ENCODE measurements at places on chromosomes 4 and X. TPM values are rescaled to one million over a fixed set of nuclear protein-coding genes. Genes with fewer than 3 reads are reported as not detected.

- DNase-seq: no peak
Measured at GRCh38 chr4:153706519-153706918, 22.4 kb downstream of the TLR2 start.

DNA sequence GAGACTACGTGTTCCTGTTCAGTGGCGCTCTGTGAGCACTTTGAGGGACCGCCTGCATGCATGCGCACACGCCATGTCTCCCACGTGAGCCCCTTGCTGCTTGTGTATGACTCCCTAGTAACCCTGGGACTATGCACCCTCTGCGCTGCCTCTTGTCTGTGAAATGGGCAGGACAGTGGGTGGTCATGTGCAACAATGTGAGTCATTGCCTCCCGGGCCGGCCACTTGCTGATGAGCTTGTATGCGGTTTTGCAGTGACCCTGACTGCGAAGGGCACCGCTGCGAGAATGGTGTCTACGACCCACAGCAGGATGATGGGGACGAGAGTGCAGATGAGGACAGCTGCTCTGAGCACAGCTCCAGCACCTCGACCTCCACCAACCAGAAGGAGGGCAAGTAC is 61.4 kb downstream of the TNIP2 start:
- no peak for DNase-seq

DNA sequence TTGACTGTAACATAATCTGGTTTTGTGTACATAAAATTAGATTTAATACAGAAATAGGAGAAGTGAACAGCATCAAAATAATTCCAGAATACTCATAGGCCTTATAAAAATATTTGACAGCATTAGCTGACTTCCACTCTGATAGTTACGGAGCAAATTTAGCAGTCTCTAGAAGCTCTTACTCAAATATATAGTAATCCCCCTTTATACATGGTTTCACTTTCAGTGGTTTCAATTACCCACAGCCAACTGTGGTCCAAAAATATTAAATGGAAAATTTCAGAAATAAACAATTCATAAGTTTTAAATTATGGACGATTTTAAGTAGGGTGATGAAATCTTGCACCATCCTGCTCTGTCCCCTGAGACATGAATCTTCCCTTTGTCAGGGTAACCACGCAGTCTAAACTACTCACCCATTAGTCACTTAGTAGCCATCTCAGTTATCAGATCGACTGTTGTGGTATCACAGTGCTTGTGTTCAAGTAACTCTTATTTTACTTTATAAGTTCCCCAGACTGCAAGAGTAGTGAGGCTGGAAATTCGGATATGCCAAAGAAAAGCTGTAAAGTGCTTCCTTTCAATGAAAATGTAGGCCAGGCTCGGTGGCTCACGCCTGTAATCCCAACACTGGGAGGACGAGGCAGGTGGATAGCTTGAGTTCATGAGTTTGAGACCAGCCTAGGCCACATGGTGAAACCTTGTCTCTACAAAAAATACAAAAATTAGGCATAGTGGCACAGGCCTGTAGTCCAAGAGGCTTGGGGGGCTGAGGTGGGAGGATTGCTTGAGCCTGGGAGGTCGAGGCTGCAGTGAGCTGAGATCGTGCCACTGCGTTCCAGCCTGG is 17.2 kb upstream of the RTL9 start:
- DNase-seq: peak; percentile 27

DNA sequence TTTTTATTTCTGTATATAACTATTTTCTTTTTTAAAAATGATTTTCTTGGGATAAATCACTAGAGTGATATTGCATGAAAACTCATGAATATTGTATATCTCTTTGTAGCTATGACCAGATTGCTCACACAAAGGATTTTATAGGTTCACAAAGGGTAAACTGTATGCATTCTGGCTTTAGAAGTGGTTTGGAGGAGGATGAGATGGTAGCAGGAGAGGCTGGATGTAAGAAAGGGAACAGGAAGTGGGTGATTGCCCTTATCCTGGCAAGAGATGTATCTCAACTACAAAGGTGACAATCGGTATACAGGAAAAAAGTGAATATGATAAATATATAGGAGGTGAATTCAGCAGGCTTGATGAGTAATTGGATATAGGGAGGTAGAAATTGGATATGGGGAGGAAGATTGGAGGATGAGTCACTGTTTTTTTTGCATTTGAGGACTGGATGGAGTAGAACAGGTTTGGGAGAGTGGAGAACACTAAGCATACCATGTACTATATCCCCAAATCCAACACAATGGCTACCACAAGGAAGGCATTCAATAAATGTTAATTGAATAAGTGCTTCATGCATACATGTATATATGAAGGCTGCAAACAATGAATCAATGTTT is 9.9 kb downstream of the FGG start:
- DNase-seq: no peak

Gene MAGIX
- total RNA-seq: 1.8 TPM

Gene CC2D2A
- total RNA-seq: 35.4 TPM

Gene MAGED4B
- 24.6 TPM for total RNA-seq

Gene RPGR
- total RNA-seq: 8.0 TPM

Gene MOB1B
- 15.9 TPM for total RNA-seq

All from osteoblast (primary cell).